ENCODE measurements at places on chromosomes 1 and 21.

DNA sequence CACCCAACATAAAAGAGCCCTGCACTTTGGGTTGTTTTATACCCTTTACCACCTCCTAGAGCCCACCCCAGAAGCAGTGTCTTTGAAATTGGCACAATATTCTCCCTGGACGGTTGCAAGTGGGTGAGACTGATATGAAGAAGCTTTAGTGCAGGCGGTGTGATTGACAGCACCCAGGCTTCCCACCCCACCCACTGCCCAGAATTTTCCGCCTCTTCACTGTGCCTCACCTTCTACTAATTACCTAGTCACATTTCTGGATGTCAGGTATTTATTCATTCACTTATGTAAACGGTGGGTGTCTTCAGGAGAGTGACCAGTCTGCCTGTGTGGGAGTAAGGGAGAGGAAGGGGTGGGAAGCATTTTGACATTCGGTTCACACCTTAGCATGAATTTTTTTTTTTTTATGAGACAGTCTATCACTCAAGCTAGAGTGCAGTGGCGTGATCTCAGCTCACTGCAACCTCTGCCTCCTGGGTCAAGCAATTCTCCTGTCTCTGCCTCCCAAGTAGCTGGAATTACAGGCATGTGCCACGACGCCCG, 1.7 kb upstream of the FAM89A start:
- no peak for DNase-seq

DNA sequence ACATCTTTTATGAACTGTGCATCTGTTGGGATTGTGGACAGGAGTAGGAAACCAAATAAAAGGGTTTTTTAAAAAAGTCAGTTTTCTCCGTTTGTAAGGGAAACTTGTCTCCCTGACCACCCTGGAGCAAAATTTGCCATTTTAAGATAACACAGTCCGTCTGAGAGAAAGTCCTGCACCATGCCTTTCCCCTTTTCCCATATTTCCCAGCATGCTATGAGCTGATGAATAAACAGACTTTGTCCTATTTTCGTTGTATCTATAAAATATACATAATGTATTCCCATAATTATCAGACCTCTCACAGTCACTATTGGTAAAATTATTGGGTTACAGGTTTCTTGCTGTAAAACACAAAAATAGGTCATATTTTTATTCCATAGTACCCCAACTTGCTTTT, 1.7 kb upstream of the AKT3 start:
- no peak for DNase-seq

DNA sequence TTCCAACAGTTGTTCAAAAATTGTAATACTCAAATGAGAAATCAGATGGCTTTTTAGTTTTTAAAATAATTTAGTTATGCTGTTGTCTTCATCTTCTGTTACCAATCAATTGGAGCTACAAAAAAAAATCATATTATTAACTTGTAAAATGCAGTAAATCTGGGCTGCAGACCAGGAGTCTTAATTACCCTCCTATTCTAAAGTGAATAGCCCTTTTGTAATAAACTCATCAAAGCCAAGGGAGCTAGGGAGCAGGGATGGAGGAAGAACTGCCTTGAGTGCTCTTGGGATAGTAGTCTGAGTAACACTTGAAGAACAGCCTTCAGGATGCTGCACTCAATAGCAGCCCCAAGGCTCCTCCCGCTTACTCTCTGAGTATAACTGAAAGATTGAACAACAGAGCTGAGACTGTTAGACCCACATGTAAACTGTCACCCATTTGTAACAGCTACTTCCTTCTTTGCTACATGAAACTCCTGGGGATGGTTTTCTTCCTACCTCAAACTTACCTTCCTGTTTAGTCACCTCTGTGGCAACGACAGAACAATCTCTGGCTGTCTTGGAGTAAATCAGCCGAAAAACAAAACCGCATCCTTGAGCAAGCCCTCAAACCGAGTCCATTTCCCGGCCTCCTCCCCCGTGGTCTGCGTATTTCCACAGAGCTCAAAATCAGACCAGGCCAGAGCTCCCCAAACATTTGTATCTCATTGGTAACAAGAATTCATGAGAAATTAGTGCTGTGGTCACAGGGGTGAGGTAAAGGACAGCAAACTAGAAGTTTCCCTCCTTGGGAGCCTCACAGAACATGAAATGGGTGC, 55.9 kb downstream of the CD58 start:
- no peak for DNase-seq

GRCh38 chr1:44714944-44715571, 15.9 kb downstream of the RNU5D-1 start:
- no peak for DNase-seq

GRCh38 chr1:56578963-56579875, at the start of gene PLPP3:
Gene PLPP3 (minus strand): TSS chr1:56579563. CDS start chr1:56579016, 547 bp downstream.
- DNase-seq: no peak

Data from stimulated activated CD8-positive, alpha-beta memory T cell treated with anti-CD3 and anti-CD28 coated beads, Interleukin-7, amount 100 ng/mL, for 24 hours (primary cell).